ENCODE measurements at places on chromosomes 12 and 14.

DNA sequence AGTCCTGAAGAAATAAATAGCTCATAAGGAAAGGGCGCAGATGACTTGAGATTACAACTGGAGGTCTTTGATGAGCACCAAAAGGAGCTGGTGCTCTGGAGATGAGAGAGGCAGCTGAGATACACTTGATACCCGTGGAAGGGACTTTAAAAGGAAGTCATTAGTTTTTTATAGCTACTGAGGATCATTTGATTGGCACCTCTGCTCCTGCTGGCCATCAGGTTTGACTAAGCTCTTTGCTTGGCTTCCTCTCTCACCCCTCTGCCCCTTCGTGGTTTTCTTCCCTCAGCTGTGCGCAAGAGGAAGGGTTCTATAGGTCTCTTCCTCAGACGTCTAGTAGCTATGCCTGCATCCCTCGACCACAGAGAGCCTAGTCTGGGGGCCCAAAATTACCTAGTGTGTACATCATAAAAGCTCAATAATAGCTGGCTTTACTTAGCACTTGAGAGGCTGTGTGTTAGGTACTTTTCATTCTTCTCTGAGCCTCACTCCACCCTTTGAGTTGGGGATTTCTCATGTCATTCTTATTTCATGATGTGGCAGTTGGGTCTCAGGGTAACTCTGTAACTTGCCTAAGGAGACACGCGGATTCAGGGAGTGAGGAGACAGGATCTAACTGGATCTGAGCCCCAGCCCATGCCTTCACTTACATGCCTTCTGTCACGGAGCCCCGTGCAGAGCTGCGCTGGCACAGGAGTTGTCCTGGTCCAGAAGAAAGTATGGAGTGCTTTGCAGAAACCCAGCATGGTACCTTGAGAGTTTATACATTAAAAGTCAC, 68.4 kb upstream of the ASPG start:
- DNase-seq, result no peak

GRCh38 chr14:91453744-91454143, 36.1 kb upstream of the CCDC88C start:
- DNase-seq, result no peak

GRCh38 chr12:93979189-93979588, 169.2 kb upstream of the PLXNC1 start:
- no peak for DNase-seq

DNA sequence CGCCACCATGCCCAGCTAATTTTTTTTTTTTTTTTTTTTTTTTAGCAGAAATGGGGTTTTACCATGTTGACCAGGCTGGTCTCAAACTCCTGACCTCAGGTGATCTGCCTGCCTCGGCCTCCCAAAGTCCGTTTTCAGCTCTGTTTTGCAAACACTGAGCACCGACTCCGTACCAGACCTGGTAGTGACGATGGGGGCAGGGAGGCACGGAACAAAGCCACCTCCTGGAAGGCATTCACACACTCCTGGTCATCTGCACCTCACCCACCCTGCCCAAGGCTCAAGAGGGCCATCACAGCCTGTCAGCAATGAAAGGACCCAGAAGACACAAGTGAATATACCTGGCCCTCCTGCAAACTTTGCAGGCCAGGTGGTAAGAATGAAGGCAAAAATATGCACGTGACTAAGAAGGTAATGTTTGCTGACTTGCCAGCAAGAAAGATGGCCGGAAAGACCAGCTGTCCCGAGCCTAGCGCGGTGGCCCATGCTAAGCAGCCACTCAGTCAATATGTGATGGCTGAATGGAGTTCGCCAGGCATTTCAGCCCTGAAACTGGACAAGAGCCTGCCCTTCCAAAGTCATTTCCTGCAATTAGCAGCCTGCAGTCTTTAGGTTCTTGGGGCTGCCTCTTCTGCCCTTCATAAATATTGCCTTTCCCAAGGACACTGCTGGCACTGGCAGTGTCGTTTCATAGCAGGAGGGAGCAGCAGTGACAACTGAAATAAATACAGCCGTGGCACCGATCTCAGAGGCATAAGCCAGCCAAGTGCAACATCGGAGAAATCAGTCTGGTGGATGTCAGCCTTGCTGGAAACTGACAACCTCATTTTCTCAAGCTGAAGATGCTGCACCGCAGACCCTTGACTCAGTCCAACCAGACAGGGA, 17.6 kb downstream of the MMAB start:
- DNase-seq, result no peak

- peak; percentile 37 for DNase-seq
These were observed 28.6 kb downstream of the SUDS3 start for GRCh38 chr12:118404876-118405521.

GRCh38 chr14:54742492-54743350, 159.9 kb downstream of the GCH1 start:
- DNase-seq, result no peak

DNA sequence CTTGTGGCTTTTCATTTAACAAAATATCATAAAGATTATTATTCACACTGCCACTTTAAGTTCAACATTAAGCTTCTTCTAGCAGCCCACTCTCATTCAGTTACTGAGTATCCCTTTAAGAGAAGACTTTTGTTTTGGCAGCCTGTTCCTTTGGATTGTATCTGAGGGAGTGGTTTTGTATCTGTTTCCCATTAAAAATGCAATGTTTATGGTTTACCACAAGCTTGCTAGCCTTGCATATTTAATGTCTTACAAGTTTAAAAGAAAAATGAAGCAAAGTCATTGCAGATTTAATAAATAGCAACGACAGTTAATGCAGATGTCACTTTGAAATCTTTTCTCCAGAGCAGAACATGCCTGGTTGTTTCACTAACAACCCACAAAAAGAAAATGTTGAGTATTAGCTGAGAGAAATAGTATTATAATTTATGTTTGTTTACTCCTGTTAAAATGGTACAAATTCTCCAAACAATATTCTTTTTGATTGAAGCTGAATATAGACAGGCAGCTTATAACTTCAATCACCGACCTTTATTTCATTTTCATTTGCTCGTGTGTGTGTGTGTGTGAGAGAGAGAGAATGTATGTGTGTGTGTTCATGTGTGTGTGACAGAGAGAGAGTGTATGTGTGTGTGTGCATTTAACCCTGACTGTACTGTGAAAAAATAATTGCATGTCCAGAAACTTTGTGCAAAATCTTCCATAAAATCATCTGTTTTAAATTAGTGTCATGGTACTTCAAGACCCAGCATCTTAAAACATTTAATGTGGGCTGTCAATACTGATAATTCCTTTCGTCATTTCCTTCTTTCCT, 1.8 kb downstream of the DCN start:
- DNase-seq, result no peak

All from anterior cingulate cortex (tissue), 58 donors.